Naive B cell (primary cell): ENCODE measurements at places on chromosomes 13 and 19.

DNA sequence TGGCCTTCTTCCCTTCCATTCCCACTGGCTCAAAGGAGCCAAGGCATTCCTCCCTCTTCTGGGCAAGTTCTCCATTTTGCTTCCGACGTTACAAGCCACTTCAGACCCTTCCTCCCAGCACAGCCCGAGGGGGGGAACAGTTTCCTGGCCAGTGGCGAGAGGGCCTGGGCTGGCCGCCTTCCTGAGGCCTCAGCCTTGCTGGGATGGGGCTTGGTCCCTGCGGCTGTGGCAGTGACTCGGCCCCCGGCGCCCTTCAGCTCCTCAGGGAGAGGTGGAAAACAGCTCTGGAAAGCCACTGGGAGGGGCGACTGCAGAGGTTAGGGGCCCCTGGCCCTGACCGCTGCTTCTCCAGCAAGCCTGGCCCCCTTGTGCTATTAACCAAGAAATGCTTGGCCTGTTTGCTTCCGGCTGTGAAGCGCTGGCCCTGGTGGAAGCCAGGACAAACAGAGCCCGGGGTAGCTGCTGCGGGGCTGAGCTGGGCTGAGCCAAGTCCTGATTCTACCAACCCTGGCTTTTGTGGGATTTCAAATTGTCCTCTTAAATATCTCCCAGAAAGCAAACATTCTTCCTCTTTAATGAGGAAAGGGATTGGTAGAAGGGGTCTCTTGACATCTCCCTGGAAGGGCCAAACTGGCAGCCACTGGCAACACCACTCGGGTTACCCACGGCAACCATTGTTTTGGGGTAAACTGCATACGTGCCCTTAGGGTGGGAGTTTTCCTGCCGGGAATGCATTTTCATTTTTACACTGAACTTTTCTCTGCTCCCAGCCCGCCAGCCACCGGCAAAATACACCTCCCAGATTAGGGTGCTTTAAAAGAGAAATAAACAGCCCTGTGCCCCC is 38.7 kb downstream of the C13orf46 start:
- DNase-seq, result no peak

DNA sequence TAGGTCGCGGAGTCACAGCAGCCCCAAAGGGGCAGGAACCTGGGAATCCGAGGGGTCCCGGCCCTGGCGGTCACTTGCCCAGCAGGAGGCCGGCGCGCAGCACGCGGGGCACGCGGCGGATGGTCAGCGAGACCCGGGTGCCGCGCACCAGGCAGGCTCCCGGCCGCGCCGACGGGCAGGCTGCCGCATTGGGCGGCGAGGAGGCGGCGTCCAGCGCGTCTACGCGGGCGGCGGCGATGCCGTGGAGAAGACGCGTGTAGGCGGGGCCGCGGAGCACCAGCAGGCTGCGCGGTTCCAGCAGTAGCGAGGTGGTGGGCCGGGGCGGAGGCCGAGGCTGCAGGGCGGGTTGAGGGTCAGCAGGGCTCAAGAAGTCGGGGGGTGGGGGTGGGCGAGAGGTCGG is 607 bp upstream of the SYNE4 start:
- DNase-seq, result no peak

GRCh38 chr13:95083758-95084157 is 217.5 kb downstream of the ABCC4 start:
- no peak for DNase-seq

GRCh38 chr13:49347650-49348385 is 96.0 kb downstream of the CAB39L start:
- DNase-seq, result no peak

GRCh38 chr19:16088351-16089009 is 12.2 kb downstream of the TPM4 start:
- no peak for DNase-seq

DNA sequence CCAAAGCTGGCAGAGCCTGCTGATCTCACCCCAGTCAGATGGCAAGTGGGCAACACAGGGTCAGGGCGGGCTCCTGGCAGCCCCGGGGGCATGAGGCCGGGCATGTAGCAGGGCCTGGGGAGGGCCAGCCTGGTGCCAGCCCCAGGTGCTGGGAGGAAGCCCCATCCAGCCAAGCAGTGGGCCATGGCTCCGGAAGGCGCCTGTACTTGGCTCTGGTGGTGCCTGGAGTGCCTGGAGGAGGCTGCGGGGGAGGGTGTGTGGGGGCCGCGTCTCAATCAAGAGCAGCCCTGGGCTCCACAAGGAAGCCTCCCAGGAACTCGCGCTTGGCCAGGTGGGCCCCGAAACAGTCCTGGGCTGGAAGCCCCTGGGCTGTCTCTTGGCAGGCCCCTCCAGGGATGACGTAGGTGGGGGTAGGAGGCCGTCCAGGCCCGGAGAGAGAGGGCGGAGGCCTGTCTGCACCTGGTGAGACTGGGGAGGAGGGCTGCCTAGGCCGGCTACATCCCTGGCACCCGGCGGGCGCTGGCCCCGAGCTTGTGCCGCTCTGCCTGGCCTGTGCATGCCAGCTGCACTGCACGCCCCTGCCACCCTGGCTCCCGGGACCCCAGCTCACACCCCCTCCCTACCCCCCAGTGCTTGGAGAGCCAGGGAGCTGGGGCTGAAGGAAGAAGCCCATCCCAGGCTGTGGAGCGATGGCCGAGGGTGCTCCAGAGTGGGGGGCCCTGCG is 45.9 kb downstream of the COMP start:
- no peak for DNase-seq

- DNase-seq, result no peak
Measured at GRCh38 chr13:97810152-97810551, 143.3 kb upstream of the IPO5 start.

DNA sequence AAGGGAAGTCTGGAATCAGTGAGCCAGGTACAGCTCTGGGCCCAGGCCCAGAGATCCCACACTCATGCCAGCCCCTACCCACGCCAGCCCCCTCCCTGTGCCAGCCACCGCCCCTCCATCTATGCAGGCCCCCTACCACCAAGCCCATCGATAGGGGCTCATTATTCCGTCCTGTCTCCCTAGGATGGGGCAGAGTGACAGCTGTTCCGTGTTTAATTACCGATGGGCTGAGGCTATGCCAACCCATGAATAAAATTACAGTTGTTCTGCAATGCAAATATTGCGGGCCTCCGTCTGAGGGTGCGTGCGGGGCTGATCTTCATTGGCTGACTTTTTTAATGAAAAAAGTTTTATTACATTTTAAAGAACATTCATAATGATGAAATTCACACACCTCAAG is 35.6 kb upstream of the PEPD start:
- DNase-seq, result no peak

GRCh38 chr13:48489666-48490065 is 43.2 kb downstream of the RCBTB2 start:
- no peak for DNase-seq

- DNase-seq, result no peak
Measured at GRCh38 chr13:35483761-35484160, 7.3 kb upstream of the MAB21L1 start.
